ENCODE measurements at places on chromosomes 5 and 9.

- DNase-seq = no peak
These were observed 2.9 kb downstream of the DHX29 start for GRCh38 chr5:55304584-55304983.

DNA sequence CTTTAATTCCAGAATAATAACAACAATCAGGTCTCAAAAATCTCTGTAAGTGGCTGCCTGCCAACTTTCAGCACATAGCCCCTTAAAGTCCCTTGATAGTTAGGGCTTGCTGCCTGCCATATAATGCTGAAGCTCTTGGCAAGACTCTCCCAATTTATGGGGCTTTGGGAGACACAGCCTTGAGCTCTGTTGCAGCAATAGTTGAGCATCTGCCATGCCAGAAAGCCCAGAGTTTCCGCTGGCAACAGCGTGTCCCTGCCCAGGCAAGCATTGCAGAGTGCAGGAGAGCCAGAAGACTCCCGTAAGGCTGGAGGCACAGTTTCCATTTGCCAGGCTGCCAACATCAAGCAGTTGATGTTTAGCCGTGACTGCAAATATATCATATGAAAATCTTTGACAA, 678.5 kb upstream of the NUDT12 start:
- no peak for DNase-seq

DNA sequence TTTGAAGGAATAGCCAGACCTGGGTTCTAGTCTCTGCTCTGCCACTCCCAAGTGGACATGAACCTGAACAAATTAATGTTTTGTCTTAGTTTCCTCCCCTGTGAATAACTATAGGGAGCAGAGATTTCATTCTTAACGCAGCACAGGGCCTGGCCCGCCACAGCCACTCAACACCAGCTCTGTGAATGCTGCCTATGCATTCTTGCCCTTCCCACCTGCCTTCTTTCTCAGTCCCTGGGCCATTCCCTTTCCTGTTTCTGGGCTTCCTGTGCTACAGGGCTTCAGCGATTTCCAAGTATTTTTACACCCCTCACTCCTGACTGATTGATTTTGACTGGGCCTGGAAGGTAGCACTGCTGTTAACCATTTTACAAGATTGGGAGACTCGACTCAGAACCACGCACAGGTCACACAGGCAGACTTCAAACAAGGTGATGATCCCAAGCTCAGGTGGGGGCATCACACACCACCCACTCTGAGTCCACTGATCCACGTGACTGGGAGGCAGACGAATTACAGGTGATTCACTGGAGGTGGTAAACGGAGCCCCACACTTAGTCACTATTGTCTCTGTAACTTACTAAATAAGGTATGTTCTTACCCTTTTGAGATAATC, 21.4 kb downstream of the PTPN3 start:
- DNase-seq = no peak

DNA sequence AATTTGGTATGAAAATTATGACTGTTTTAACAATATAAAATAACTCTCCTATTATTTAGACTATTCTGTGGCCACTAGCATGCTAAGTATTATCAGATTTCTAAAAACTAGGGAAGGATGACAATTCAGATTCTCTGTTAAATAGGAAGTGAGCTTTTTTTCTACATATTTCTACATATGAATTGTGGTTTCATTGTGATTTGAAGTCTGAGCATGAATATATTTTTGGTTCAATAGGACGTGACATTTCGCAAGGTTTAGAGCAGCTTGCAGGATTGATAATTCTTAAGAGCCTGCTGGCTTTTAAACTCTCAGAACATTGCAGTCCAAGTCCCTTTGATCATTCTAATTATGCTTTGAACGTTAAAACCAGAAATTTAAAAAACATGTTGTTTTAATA, 82.9 kb downstream of the ADGRV1 start:
- no peak for DNase-seq
